ENCODE measurements at places on chromosomes 3 and 15. TPM values are rescaled to one million over a fixed set of nuclear protein-coding genes. Genes with fewer than 3 reads are reported as not detected.

Gene SOX14
- total RNA-seq = not detected

- no peak overlapping the region for H3K27ac ChIP-seq
- H3K27me3 ChIP-seq = no peaks in the 10 kb centered on the region
- H3K36me3 ChIP-seq = peaks cover 5% of the 10 kb centered on the region
- no peak overlapping the region for H3K4me3 ChIP-seq
- peaks cover 17% of the 10 kb centered on the region for H3K4me1 ChIP-seq
- DNase-seq = no peak
These were observed 108.5 kb downstream of the FILIP1L start for GRCh38 chr3:100005665-100006393.

DNA sequence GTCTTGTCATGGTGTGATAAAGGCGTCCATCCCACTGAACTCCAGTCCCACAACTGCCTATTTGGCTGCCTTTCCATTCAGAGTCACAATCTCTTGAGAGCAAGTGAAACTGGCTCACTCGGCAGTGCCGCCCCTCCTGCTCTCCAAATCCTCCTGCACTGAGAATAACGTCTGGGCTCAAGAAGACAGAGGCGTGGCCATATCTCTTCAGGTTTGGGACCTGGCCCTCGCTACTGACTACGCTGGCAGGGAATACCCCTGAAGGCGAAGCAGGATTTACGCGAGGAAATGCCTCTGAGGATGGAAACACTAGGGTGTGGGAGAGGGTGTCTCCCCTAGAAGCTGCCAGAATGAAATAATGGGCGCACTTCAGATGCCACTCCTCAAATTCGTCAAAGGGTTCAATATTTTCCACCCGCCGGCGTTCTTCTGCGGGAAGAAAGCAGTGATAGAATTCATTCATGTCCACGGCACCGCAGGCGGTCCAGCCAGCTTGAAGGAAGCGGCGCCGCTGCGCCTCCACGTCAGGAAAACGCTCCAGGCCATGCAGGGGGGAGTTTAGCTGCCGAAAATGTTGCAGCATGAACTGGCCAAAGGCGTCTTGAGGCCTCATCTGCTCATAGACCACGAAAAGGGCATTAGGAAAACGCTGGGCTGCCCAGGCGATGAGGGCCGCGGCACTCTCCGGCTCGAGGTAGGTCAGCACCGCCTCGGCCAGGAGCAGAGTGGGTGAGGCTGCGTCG, 985 bp downstream of the LCMT2 start:
- H3K36me3 ChIP-seq = peaks cover 39% of the 10 kb centered on the region
- no peaks in the 10 kb centered on the region for H3K27me3 ChIP-seq
- H3K4me1 ChIP-seq = peaks cover 35% of the 10 kb centered on the region
- peak overlapping the region; percentile 96 for H3K4me3 ChIP-seq
- H3K27ac ChIP-seq = peak overlapping the region; percentile 99
- DNase-seq = no peak

- peaks cover 13% of the 10 kb centered on the region for H3K27me3 ChIP-seq
- no peak for DNase-seq
- no peaks in the 10 kb centered on the region for H3K4me1 ChIP-seq
- H3K4me3 ChIP-seq = no peak overlapping the region
These were observed 181.6 kb downstream of the ABHD5 start for GRCh38 chr3:43872301-43872700.

DNA sequence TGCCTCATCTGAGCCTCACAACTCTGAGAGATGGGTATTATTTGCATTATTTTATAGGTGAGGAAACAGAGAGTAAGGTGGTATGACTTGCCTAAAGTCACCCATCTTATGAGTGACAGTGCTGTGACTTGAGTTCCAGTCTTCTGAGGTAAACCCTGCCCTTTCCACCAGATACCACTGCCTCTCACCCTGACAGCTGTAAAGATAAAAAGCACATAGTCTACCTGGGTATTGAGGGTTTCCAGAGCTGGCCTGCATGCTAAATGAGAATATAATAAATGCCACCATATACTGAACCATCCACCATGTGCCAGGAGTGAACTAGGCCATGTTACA, 25.6 kb downstream of the RASGRP1 start:
- H3K27me3 ChIP-seq = no peaks in the 10 kb centered on the region
- DNase-seq = peak; percentile 72
- H3K4me1 ChIP-seq = peaks cover 94% of the 10 kb centered on the region
- peak overlapping the region; percentile 64 for H3K4me3 ChIP-seq
- peak overlapping the region; percentile 97 for H3K27ac ChIP-seq

DNA sequence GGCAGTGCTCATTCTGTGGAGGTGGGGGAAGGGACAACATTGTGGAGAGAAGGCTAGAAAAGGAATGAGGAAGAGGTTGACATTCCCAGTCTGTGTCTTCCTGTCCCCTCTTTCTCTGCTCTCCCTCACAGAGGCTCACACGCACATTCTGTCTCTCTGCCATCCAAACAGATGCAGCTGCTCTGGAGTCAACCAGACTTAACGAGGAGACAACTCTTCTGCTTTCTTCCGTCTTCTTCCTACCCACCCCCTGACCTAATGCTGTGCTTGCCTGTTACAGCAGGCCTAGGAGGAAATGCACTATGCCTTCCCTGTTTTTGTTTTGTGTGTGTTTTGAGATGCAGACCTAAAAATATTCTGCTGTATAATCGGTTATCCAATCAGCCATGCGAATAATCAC, 121.9 kb downstream of the CACNA1D start:
- H3K4me3 ChIP-seq = no peak overlapping the region
- H3K27me3 ChIP-seq = peaks cover 14% of the 10 kb centered on the region
- no peak for DNase-seq

DNA sequence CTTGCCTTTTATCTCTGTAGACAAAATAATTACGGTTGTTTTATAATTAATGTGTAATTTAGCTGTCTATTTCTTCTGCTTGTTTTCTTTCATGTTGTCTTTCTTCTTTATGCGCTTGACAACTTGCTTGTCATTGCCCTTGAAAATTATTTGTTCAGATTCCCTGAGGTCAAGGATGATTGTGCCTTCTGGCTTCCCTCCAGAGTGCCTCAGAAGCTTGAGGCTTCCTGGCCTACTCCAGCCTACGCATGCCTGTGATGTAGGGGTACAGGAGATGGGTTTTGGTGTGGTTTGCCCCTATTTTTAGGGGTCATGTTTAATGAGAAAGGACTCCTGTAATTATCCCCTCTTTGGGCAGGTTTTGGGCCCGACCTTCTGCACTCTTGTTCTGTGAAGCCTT, 231.5 kb downstream of the SV2B start:
- H3K27me3 ChIP-seq = no peaks in the 10 kb centered on the region
- H3K27ac ChIP-seq = no peak overlapping the region
- no peak for DNase-seq

Gene SAMD7
- total RNA-seq = not detected

- H3K4me3 ChIP-seq = no peak overlapping the region
- H3K27ac ChIP-seq = peak overlapping the region; percentile 40
- peaks cover 20% of the 10 kb centered on the region for H3K36me3 ChIP-seq
- H3K4me1 ChIP-seq = peaks cover 50% of the 10 kb centered on the region
- no peak for DNase-seq
These were observed 89.3 kb downstream of the ST6GAL1 start for GRCh38 chr3:187019542-187020072.

Gene ATP13A5
- total RNA-seq = not detected

GRCh38 chr3:57069503-57069902, 9.0 kb downstream of the SPATA12 start:
- H3K4me1 ChIP-seq = peaks cover 4% of the 10 kb centered on the region
- no peak for DNase-seq
- no peaks in the 10 kb centered on the region for H3K36me3 ChIP-seq
- H3K27me3 ChIP-seq = peaks cover 9% of the 10 kb centered on the region

GRCh38 chr3:10435850-10436249, 69.5 kb downstream of the ATP2B2 start:
- no peaks in the 10 kb centered on the region for H3K27me3 ChIP-seq
- H3K36me3 ChIP-seq = no peaks in the 10 kb centered on the region
- H3K4me3 ChIP-seq = no peak overlapping the region
- peaks cover 29% of the 10 kb centered on the region for H3K4me1 ChIP-seq

DNA sequence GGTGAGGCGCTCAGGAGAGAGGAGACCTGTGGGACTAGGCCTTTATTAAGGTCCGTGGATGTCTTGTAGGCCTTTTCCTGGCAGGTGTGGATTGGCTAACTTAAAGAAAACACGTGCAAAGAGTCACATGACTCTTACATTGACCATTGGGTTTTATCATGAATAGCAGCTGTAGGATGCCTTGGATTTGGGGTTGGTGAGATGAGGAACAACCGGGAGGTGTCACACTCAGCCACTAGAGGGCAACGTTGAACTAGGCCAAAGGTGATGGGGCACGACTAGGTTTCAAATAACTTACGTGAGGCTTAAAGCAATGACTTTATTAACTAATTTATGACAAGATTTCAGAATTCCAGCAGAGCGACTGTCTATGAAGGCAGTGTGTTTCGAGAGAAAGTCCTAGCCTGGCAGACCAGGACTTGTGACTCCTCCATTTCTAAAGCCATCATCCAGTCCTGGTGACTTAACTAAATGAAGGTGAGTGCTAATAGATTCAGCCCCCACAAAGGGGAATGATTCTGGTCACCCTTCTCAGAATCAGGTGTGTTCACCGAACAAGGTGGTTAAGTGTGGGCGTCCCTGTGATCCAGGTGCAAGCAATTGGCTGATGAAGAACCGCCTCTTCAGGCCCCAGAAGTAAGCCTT, 345.6 kb downstream of the MCTP2 start:
- no peaks in the 10 kb centered on the region for H3K36me3 ChIP-seq
- peak; percentile 65 for DNase-seq
- H3K27me3 ChIP-seq = peaks cover 52% of the 10 kb centered on the region
- H3K27ac ChIP-seq = no peak overlapping the region
- no peaks in the 10 kb centered on the region for H3K4me1 ChIP-seq

DNA sequence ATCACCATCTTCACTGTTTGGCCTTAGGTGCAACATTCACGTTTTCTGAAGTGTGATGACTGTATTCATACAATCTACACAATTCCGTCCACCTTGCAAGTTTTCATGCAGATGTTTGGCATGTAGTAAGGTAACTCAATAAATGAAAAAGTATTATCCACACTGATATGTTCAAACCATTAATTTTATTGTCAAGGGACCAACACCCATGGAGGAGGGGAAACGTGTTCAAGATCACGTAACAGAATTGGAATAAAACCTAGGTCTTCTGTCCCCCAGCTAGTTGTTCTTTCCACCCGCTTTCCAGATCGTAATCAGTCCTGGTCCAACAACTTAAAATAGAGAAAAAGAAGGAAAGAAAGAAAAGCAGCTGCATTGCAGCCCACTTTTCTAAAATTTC, 560.4 kb upstream of the MCTP2 start:
- no peak for DNase-seq
- H3K36me3 ChIP-seq = no peaks in the 10 kb centered on the region
- peaks cover 9% of the 10 kb centered on the region for H3K27me3 ChIP-seq
- no peak overlapping the region for H3K4me3 ChIP-seq

GRCh38 chr3:167094632-167095031, 285.5 kb downstream of the ZBBX start:
- H3K4me1 ChIP-seq = no peaks in the 10 kb centered on the region
- no peaks in the 10 kb centered on the region for H3K36me3 ChIP-seq
- H3K4me3 ChIP-seq = no peak overlapping the region
- H3K27me3 ChIP-seq = no peaks in the 10 kb centered on the region

Gene BFSP2
- total RNA-seq = 1.1 TPM

Gene SNX33
- total RNA-seq = 1.7 TPM

- DNase-seq = no peak
- no peak overlapping the region for H3K27ac ChIP-seq
- H3K36me3 ChIP-seq = no peaks in the 10 kb centered on the region
- no peak overlapping the region for H3K4me3 ChIP-seq
These were observed 58.9 kb downstream of the ZNF621 start for GRCh38 chr3:40583691-40584090.

DNA sequence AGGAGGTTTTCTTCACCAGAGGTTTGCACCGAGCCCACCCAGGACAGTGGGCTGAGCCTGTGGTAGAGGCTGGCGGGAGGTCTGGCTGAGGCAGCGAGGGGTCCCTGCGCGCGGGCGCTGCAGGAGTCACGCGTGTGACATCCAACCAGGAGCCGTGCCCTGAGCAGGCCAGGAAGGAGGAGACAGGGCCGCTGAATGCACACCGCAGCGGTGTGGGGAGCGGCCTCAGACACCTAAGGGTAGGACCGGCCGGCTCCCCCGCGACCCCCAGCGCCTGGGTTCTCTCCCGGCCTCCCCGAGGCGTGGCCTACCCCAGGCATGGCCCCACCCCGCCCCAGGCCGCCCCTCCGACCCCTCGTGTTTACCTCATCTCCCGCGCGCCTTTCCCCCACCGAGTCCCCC, 412 bp downstream of the SLC41A3 start:
- DNase-seq = peak; percentile 68
- peak overlapping the region; percentile 84 for H3K4me3 ChIP-seq
- H3K27me3 ChIP-seq = no peaks in the 10 kb centered on the region
- peaks cover 9% of the 10 kb centered on the region for H3K36me3 ChIP-seq
- peaks cover 21% of the 10 kb centered on the region for H3K4me1 ChIP-seq

GRCh38 chr3:108060331-108060730, 30.5 kb downstream of the CD47 start:
- H3K4me1 ChIP-seq = peaks cover 66% of the 10 kb centered on the region
- H3K36me3 ChIP-seq = peaks cover 68% of the 10 kb centered on the region
- DNase-seq = no peak
- no peak overlapping the region for H3K27ac ChIP-seq
- no peaks in the 10 kb centered on the region for H3K27me3 ChIP-seq
- no peak overlapping the region for H3K4me3 ChIP-seq

GRCh38 chr3:127812151-127812550, 10.2 kb downstream of the MGLL start:
- peaks cover 3% of the 10 kb centered on the region for H3K4me1 ChIP-seq
- no peak overlapping the region for H3K27ac ChIP-seq
- H3K27me3 ChIP-seq = no peaks in the 10 kb centered on the region
- H3K4me3 ChIP-seq = no peak overlapping the region
- H3K36me3 ChIP-seq = no peaks in the 10 kb centered on the region

GRCh38 chr3:118199044-118199443, 835.6 kb downstream of the IGSF11 start:
- no peaks in the 10 kb centered on the region for H3K4me1 ChIP-seq
- H3K27me3 ChIP-seq = no peaks in the 10 kb centered on the region
- H3K27ac ChIP-seq = no peak overlapping the region
- H3K4me3 ChIP-seq = no peak overlapping the region

DNA sequence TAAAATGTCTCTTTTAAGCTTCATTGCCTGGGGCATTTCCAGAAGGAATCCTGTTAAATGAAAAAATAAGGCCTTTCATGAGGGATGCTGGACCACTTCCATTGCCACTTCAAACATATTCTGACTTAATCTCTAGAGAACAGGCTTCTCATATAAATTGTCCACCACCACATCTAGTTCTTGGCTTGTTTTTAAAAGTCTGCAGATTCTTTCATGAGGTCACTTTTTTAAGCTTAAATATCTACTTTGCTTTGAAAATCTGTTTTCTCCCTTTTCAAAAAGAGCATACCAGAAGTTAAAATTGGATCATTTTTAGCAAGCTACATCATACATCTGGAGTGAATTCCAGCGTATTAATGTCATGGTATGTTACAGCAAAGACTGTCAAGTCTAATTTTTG, 131.6 kb downstream of the C3orf70 start:
- no peaks in the 10 kb centered on the region for H3K27me3 ChIP-seq
- H3K4me3 ChIP-seq = no peak overlapping the region
- no peak overlapping the region for H3K27ac ChIP-seq
- no peak for DNase-seq

GRCh38 chr3:107803170-107803569, 280.4 kb downstream of the BBX start:
- H3K27me3 ChIP-seq = no peaks in the 10 kb centered on the region
- H3K4me1 ChIP-seq = no peaks in the 10 kb centered on the region
- DNase-seq = no peak
- H3K27ac ChIP-seq = no peak overlapping the region
- H3K4me3 ChIP-seq = no peak overlapping the region

GRCh38 chr3:13083898-13084297, 10.7 kb upstream of the IQSEC1 start:
- no peak overlapping the region for H3K27ac ChIP-seq
- no peak overlapping the region for H3K4me3 ChIP-seq
- peaks cover 4% of the 10 kb centered on the region for H3K4me1 ChIP-seq
- no peak for DNase-seq
- H3K27me3 ChIP-seq = no peaks in the 10 kb centered on the region

Gene SLC51A
- total RNA-seq = not detected

All from activated CD8-positive, alpha-beta T cell treated with anti-CD3 and anti-CD28 coated beads for 36 hours (primary cell).